Stimulated activated CD8-positive, alpha-beta memory T cell treated with anti-CD3 and anti-CD28 coated beads, Interleukin-12 subunit alpha, Interleukin-12 subunit beta, amount 100 ng/mL, for 4 hours (primary cell): ENCODE measurements at places on chromosomes 2 and 18.

DNA sequence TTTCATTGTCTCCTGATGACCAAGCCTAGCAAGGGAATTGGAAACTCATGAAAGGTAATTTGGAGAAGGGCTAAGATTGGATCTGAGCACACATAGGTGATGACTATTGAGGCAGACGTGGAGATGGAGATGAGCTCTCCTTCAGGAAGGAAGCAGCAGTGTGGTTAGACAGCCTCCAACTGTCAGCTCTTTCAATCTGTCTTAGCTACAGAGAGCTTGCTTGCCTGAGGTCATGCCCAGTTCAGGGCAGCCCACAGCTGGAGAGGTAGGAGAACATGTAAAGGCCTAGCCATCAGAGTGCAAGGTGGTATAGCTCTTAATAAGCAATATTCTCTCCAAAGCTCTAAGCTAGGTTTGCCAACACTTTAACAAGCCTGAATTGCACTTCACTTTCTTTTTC lies 79.2 kb downstream of the THSD7B start:
- no peak for DNase-seq

DNA sequence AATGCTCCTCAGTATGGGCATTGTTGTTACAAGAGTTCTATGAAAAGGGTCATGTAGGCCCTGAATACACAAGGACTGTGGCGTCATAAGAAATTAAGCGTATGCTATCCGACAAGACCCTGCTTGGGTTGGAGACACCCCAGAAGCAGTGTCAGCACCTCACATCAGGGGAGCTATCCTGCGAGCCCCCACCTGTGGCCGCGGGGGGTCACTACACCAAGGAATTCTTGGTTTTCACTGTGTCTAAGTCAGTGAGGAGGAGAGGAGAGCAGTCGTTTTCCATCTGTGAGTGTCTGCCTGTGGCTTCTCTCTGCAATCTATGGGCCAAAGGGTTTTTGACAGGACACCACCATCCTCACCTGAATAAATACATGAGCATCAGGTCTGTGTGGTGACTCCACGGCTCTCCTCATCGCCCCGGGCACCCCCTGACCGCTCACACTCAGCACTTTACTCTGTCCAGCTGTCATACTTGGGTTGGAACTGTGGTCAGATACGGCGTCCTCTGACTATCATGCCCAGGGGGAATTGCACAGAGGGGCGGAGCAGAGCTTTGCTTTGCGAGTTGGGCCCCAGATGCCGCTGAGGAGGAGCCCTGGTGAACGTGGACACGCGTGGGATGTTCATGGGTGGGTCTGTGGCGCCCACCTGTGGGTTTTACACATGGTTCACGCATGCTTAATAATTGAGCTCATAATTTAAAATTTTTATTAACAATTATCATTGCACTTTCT lies 235.5 kb downstream of the MYT1L start:
- DNase-seq: no peak

DNA sequence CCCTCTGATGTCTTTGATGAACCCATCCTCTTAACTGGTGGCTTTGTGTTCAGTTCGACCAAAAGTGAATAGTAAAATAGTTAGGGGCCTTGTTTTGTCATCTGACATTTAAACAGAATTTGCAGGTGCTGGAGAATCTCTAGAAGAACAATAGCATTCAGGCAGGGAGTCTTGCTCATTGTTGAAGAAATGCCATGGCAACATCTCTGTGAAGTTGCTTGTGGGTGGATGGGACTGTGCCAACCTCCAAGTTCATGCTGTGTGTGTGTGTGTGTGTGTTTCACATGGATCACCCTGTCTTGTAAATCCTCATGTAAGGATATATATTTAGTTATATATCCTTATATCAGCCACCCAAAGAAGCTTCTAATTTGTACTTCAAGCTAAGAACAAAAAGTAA lies 66.7 kb downstream of the SKA1 start:
- DNase-seq: no peak

- DNase-seq: no peak
These were observed 283.3 kb upstream of the VWC2L start for GRCh38 chr2:214127571-214127970.

DNA sequence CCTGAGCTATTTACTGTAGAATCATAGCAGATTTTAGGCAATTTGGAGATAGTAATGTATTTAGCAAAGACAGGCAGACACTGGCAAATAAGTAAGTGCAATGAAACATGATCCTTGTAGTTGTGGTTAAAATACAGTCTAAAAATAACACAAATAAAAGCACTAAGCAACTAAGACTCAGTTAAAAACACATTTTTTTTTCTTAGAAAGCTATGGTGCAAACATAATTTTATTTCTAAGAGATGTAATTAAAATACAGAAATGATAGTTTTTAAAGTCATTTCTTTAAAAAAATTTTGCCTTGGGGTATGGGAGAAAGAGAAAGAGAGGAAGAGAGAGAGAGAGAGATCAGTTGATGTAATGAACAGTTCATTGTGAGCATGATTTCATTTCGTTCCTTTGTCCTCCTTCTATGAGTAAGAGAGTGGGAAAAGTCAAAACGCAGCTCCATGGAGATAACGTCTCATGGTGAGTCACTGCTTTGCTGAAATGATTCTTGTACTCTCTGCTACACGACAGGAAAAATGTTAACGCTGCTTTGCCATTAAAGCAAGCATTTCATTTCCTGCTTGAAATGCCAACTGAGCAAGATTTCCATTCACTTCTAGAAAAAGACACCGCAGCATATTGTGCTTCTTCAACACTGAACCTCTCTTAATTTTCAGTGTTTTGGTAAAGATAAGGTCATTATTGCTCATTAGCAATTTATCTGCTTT lies 61.3 kb upstream of the PGAP1 start:
- DNase-seq: no peak

GRCh38 chr2:147364597-147364996 lies 480.2 kb upstream of the ACVR2A start:
- DNase-seq: no peak

GRCh38 chr18:49178736-49179135 lies 228.0 kb upstream of the SMAD7 start:
- DNase-seq: no peak

DNA sequence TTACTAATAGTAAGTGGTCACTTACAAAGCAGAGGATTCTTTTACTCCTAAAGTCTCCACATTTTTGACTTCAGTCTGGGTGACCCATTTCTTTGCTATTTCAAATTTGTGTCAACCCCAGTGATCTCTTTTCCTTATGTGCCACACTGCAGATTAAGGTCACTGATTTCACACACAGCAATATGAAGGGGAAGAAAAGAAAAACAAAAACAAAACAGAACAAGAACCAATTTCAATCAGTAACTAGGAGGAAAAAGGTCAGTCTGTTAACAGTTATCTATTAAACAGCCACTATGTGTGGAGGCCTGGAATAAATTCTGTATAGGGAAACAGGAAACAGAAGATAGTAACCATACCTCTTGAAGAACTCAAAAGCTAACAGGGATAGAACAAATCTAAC lies 72.0 kb upstream of the ACVR2A start:
- no peak for DNase-seq

DNA sequence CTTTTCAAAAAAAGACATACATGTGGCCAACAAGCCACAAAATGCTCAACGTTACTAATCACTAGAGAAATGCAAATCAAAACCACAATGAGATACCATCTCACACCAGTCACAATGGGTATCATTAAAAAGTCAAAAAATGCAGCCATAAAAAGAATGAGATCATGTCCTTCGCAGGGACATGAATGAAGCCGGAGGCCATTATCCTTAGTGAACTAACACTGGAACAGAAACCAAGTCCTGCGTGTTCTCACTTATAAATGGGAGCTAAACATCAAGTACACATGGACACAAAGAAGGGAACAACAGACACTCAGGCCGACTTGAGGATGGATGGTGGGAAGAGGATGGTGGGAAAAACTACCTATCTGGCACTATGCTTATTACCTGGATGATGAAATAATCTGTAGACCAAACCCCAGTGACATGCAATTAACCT lies 17.8 kb upstream of the ATL2 start:
- no peak for DNase-seq

DNA sequence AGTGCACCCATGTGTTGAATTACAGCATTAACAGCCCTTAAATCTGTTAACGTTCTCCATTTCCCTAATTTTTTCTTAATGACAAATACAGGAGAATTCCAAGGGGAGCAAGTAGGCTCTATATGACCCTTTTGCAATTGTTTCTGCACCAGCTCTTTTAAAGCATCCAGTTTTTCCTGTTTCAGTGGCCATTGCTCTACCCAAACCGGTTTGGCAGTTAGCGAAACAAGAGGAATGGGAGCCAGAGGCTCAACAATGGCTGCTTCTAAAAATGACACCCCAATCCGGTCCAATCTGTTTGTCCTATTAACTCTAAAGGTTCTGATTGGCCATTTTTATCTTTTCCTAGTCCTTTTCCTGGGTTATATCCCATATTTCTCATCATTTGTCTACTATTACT lies 15.1 kb upstream of the SUCLG1 start:
- DNase-seq: no peak

DNA sequence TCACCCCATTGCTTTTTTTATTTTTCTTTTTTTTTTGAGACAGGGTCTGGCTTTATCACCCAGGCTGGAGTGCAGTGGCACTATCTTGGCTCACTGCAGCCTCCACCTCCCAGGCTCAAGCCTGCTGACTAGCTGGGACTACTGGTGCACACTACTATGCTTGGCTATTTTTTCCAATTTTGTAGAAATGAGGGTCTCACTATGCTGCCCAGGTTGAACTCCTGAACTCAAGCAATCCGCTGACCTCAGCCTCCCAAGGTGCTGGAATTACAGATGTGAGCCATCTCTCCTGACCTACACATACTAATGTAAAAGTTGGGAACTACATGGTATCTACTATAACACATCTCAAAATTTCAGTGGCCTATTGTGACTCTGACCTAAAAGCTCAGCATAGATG lies 101.2 kb downstream of the FMNL2 start:
- no peak for DNase-seq

- DNase-seq: no peak
These were observed 34.6 kb downstream of the UGP2 start for GRCh38 chr2:63876311-63876710.

GRCh38 chr2:88575051-88575450 lies 52.2 kb downstream of the EIF2AK3 start:
- no peak for DNase-seq

DNA sequence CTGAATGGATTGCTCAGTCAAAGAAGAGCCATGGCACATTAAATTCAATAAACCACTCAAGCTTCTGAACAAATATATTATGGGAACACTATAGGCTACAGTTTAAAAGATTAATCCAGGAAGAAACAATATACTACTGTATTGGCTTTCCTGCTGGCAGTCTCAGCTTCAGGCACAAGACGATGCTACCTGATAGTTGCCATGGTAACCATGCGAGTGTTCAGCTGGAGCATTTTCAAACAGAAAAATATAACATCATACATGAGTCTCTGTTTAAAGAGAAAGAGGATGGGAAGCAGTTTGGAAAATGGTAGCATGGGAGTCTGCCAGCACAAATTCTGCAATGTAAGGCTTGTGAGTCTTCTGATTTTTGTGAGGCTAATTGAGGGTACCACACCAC lies 65.9 kb upstream of the CPO start:
- no peak for DNase-seq

- DNase-seq: no peak
These were observed 10.5 kb downstream of the TRAPPC12 start for GRCh38 chr2:3390041-3390440.

DNA sequence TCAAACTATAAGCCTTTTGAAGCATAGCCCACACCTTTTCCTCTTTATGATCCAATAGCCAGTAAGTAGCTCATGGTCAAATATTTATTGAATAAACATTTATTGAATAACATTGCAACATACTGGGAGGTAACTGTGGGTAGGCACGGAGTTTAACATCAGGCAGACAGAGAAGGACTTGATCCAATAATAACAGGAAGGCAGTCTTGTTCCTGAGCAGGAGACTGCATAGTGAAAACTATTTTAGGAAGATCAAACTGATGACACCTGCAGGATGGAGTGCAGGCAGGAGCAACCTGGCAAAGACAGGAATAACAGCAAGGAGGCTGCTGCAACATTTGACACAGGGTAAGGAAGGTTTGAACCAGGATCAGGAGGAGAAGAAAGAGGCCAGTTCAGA lies 3.1 kb upstream of the DCTN1 start:
- no peak for DNase-seq

- no peak for DNase-seq
These were observed 5.4 kb upstream of the KCNS3 start for GRCh38 chr2:17873021-17873420.

DNA sequence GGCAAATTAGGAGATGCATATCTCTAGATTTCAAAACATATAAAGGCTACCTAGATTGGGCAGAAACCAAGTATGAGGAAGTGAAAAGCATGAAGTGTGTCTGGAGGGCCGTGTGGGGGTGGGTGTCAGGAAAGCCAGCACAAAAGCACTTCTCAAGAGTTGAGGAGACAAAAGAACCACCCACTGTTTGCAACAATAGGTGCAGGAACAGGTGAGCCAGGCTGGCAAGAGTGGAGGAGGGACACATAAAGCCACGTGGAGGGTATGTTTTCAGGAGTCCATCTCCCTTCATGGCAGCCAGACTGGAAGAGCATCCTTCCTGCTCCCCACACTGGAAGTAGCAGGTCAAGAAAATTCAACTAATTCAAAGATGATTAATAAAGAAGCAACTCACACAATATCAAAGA lies 96.4 kb downstream of the CERS6 start:
- no peak for DNase-seq
